ENCODE measurements at places on chromosomes 4 and X.
A peak's percentile ranks its signal among the peaks of the same experiment; 100 is the strongest.

GRCh38 chrX:69371159-69371558 lies 133.0 kb upstream of the NALF2 start:
- no peak for DNase-seq

GRCh38 chr4:9861561-9861960 lies 80.1 kb downstream of the DRD5 start:
- no peak for DNase-seq

- DNase-seq = peak; percentile 18
These were observed 77.7 kb downstream of the NFKB1 start for GRCh38 chr4:102578819-102579218.

DNA sequence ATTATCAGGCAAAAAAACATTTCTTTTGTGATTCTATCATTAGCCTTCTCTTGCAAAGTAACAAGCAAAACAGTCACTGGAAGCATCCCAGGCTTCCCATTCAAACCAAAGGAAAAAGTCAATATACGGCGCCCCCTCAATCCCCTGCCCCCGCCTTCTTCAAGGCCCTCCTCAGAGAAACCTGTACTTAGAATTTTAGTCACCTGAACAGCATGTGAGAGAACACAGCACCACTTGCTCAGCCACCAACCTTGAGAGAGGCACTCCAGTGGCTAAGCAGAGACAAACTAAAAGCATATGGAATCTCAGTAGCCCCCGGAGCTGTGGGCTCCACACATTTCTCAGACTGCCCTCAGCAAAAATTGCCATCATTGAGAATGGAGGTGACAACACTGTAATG lies 25.2 kb downstream of the LEF1 start:
- no peak for DNase-seq

DNA sequence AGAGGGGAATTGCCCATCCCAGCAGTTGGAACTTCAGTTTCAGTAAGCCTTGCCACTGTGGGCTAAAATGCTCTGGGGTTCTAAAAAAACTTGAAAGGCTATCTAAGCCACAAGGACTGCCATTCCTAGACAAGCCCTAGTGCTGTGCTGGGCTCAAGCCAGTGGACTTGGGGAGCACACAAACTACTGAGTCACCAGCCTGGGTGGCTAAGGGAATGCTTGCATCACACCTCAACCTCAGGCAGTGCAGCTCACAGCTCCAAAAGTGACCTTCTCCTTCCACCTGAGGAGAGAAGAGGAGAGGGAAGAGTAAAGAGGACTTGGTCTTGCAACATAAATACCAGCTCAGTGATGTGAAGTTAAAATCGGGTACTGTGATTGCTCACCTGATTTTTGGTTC lies 116.7 kb upstream of the GLRA2 start:
- DNase-seq = no peak

DNA sequence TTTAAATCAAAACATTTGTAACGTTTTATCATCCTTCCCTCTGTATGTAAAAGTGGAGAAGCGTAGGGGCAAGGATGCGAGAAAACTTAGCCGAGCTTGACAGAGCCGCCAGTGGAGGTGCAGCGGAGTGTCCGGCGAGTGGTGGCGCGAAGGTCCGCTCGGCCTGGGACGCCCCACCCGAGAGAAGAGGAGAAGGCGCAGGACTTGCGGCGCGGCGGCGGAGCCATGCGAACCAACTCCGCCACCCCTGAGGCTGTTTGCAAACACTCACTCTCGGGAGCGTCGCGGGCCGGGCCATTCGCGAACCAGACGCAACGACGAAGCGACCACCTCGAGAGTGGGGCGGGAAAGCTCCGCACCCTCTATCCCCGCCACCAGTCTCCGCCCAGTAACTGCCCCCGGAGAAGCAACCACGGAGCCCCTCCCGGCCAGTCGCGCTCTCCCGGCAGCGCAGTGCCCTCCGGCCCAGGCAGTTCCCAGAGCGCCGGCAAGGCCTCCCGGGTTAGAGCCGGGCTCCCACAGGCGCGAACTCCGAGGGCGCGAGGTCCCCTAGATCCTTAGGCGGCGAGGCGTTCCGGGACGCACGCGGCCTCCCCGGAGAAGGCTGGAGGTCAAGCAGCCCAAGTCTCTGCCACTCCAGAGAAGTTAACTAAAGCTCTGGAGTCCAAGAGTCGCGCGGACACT lies 2.3 kb upstream of the MAB21L2 start:
- no peak for DNase-seq

DNA sequence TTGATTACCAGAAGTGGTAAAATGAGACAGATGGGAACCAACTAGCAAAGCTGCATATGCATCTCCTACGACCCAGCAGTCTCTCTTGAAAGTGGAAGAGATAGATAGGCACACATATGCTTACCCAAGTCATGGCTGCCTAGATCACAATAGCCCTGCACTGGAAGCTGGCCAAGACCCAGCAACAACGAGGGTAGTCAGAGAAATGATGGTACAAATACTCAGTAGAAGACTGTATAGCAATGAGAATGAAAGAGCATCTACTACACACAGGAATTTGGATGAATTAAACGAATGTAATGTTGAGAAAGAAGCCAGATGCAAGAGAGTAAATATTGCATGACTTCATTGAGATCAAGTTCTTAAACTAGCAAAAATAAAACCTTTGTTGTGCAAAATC lies 100.3 kb upstream of the FAT1 start:
- no peak for DNase-seq

GRCh38 chr4:132614682-132615081 lies 534.4 kb upstream of the PCDH10 start:
- DNase-seq = no peak

- DNase-seq = no peak
These were observed 179.1 kb upstream of the TBC1D9 start for GRCh38 chr4:140935254-140935653.

DNA sequence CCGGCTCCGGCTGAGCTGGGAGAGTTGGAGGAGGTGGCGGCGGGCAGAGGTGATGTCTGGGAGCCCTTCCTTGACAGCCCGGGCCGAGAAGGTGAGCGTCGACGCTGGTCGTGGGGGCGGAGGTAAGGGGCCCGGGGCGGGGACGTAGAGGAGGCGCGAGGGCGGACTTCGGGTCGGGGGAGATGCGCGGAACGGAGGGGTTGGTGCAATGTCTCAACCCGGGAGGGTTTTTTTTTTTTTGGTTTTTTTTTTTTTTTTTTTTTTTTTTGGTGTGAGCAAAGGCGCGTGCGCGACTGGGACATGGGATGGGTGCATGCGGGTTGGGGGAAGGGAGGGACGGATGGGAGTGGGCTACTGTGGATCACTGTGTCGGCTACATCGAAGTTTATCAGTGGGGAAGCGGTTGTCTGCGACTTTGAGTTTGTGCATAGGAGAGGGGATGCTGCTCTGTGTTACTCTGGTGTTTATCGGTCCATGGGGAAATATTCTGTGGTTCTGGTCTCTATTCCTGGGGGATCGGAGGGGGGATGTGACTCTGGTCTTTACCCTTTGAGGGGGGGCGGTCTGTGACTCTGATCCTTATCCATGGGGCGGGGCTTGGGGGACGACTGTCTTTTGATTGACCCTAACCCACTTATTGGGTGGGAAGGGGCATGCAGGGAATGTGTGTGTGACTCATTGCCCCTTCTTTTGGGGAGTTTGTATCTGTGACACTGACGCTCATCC lies 537 bp downstream of the RBM10 start:
- no peak for DNase-seq

DNA sequence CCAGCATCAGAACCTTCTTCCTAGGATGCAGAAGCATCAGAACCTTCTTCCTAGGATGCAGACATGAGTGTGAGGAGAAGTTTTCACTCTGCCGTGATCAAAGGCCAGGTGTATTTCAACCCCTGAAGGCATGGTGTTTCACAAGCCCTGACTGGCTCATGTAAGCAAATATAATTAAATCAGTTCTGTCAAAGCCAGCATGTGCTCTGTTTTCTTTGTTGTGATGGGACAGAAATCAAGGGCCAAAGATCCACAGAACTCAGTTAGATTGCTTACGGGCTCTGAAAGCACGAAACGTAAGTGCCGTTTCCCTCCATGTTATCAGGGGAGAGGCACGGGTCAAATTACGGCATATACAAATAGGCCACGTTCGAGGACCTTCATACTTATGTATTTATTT lies 32.0 kb upstream of the CLDN24 start:
- no peak for DNase-seq

DNA sequence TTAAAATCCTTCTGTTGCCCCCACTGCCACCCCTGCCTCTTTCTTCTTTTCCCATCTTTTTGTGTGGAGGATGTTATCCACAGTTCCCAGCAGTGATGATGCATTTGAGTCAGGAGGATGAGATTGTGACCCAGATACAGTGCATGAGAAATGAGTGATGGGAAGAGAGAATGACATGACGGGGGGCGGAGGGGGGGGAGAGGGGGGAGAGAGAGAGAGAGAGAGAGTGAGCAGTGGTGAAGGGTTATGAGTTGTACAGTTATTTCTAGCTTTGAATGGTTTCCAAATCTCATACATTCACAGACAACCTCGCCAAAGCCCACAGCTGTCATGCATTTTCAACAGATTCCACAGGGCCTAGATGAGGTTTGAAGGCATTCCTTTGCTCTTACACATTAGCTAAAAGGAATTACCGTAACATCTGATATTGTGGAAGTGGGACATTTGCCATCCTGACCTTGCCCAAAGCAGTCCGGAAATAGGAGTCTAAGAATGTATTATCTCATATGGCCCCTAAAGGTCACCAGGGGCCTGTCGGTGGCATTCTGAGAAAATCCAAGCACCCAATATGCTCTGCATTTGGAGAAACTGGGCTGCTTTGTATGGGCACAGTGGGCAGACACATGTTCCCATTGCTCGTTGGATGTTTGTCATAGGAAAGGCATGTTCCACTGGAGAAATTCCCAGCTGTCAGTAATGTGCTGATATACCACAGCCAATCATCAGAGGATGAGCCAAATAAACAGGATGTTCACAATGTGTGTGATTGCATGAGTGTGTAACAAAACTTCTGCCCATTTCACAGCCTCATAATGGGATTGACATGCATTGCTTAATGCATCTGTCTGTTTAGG lies 435.8 kb downstream of the SPRY1 start:
- DNase-seq = no peak

GRCh38 chr4:39770969-39771724 lies 73.2 kb downstream of the UBE2K start:
- no peak for DNase-seq

DNA sequence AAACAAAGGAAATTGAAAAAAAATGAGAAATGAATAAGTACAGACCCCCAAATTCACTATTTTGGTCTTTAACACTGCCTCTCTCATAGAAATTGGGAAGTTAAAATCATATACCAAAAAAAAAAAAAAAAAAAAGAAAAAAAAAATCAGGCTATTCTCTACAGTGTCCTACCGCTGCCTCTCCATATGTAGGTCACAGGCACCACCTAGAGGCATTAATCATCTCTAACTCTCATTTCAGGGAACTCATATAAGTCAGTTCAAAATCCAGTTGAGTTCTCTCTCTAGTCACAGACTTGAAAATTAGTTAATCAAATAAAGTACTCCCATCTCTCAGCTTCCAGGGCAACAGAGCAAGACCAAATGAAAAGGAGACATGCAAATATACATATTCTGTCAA lies 47.9 kb downstream of the COX18 start:
- DNase-seq = no peak

DNA sequence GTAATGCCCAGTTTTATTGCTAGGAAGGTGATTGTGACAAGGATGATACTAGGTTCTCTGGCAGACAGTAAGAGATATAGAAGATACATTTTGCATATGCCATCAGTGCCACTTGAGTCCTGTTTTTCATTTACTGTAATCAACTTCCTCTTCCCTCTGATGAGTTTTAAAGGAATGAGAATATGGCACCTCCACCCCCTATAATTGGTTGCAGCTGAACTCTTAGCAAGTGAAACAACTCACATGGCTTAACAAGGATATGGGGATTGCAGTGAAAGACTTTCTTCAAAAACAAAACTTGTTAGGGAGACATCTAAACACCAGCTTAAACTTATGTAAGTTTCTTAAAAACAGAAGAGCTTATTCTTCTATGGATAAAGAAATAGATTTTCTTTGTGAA lies 90.0 kb downstream of the AREG start:
- DNase-seq = no peak

DNA sequence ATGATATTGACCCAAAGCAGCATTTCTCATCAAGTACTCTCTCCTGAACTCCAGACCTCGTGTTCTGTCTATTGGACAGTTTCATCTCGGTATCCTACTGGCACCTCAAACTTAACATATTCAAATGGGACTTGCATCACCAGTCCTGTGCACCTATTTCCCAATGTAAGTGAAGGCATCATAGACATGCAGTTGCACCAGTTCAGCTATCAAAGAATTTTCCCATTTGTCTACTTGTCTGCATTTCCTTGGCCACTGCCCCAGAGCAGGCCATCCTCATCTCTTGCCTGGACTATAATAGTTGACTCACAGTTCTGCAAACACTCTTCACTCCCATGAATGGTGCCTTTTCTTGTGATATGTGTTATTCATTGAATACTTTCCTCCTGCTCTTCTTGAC lies 11.3 kb upstream of the LIMCH1 start:
- no peak for DNase-seq

GRCh38 chr4:113440371-113440770 lies 321.2 kb downstream of the CAMK2D start:
- DNase-seq = no peak

- no peak for DNase-seq
These were observed 102.2 kb downstream of the SLC2A9 start for GRCh38 chr4:9919047-9919446.

GRCh38 chr4:26028133-26028792 lies 114.2 kb downstream of the SMIM20 start:
- no peak for DNase-seq

DNA sequence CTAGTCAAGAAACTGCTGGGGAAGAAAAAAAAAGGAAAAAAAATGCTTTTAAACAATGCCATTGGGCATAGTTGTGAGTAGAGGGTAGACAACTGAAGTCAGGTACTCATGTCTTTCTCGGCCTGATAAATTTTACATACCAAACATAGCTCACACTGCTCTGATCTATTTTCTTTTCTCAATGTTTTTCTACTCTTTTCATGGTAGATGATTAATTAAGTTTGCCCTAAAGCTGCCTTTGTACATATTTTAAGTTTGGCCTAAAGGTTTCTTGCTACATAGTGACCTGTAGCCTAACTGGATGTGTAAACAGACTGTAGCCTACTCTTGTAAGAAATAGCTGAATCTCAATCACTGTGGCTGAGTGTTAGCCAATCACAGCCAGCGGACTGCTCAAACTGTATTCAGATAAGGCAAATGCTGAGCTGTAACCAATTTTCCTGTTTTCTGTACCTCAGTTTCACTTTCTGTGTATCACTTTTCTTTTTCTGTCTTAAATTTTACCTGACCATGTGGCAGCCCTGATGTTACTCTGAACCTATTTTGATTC lies 121.0 kb downstream of the PCDH10 start:
- DNase-seq = no peak

GRCh38 chr4:139720806-139721205 lies 55.2 kb downstream of the MGST2 start:
- DNase-seq = no peak
